Fibroblast of skin of right quadriceps (primary cell): ENCODE measurements at places on chromosomes 13 and 19.
A peak's percentile ranks its signal among the peaks of the same experiment; 100 is the strongest.

DNA sequence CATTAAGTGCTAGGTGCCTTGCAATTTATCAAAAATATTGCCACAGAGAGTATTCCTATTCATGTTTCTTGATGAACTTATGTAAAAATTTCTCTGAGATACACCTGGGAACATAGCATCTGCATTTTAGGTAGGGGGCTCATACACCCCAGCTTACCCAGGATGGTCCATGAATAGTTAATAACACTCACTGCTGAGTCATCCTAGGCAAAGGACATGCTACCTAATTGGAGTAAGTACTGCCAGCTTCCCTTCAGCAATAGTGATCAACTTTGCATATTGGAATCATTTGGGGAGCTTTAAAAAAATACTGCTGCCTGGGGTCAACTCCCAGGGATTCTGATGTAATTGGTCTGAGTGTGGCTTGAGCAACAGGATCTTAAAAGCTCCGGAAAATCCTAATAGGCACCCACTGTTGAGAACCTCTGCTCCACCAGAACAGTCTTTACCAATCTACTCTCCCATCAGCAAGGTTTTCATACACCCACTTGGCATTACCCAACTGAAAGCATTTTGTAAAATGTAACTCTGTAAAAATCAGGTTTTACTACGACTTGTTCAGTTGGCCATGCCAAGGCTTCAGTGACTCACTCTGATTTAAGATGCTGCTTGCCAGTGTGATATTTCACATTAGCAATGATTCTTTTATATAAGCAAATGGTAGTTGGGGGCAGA lies 67.2 kb upstream of the FNDC3A start:
- peak; percentile 14 for DNase-seq

DNA sequence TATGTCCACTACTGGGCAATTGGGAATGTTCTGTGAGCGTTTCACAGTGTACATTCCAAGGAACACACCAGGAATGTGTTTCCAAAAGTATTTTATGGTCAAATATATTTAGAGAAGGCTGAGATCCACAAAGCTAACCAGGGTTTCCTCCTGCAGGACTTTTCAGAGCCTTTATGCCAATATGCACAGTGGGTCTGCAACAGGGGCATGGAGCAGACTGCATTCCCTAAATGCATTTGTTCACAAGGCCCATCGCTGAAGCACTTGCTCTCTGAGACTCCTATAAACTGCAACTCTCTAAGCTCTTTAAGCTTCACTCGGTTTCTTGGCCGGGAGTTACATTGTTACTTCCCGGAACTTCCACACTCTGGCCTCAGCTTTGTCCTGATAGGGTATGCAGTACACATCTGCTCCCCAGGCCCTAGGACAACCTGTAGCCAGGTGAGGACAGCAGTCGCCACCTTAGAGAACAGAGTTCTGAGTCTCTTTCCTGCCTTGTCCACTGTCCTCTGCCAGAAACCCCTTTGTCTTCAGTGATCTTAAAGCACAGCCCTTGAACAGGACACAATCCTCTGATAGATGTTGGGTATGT lies 33.5 kb downstream of the FBN3 start:
- no peak for DNase-seq

GRCh38 chr19:6127716-6128335 lies 7.6 kb upstream of the ACSBG2 start:
- peak; percentile 17 for DNase-seq

DNA sequence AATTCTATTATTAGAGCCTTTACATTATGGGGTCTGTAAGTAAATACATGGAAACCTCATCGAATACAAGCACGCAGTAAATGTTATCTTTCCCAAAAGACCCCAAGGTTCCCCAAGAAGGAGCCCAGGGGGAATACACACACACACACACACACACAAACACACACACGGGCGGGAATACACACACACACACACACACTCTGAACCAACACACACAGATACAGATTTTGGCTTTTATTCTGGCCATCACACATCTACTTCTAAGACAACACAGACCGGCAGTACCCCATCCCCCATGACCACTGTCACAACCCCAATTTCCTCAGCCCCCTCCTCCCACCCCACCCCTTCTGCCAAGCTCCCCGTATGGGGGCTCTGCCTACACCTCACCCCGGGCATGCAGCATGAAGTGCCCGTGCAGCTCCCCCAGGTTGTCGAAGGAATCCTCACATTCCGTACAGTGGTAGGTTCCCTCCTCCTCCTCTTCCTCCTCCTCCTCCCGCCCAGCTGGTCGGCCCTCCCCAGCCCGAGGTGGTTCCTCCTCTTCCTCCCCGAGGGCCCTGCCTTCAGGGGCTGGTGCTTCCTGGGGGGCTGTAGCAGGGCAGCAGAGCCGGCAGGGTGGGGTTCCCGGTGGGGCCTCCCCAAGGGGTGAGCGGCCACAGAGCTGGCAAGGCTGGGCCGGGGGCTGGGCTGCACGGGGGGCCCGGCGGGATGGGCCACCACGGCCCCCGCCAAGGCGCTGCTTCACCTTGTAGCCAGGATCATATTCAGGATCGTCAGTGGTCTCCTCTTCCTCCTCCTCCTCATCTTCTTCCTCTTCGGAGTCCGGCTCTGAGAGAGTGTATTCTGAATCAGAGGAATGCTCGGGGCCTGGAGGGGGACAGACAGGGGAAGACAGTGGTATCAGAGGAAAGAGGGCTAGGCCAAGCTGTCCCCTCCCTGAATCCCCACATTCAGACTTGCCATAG lies 4.4 kb upstream of the SRRM5 start:
- DNase-seq = no peak

DNA sequence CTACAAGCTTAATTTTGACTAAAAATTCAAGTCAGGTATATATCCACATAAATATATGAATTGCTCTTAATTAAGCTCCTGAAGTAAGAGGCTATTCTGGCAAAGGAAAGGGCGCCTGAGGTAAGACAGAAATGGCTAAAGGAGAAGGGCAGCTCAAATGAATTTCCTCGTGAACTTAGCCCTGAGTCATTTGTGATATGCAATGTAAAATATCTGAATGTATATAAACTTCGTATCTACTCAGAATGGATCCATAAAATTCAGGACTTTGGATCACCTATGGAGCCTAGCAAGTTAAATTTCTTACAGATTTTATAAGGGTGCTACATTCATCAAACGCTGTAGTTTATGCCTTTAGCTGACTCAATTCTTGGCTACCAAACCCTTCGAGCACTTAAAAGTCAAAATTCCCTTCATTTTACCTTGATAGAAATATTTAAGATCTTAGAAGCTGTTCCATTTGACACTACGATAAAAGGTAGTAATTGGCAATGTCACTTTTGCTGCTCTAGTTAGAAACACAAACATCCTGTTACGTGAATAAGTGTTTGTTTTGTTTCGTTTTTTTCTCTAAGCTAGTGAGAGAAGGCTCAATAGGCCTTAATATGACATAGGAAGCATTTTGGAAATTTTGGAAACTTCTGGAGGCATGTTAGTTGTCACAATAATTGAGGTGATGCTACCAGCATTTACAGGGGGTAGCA lies 69.2 kb downstream of the DIAPH3 start:
- no peak for DNase-seq

GRCh38 chr13:50236898-50237318 lies 221.7 kb downstream of the KCNRG start:
- no peak for DNase-seq

- no peak for DNase-seq
Observed at GRCh38 chr13:51235186-51235585, 13.0 kb downstream of the FAM124A start.

DNA sequence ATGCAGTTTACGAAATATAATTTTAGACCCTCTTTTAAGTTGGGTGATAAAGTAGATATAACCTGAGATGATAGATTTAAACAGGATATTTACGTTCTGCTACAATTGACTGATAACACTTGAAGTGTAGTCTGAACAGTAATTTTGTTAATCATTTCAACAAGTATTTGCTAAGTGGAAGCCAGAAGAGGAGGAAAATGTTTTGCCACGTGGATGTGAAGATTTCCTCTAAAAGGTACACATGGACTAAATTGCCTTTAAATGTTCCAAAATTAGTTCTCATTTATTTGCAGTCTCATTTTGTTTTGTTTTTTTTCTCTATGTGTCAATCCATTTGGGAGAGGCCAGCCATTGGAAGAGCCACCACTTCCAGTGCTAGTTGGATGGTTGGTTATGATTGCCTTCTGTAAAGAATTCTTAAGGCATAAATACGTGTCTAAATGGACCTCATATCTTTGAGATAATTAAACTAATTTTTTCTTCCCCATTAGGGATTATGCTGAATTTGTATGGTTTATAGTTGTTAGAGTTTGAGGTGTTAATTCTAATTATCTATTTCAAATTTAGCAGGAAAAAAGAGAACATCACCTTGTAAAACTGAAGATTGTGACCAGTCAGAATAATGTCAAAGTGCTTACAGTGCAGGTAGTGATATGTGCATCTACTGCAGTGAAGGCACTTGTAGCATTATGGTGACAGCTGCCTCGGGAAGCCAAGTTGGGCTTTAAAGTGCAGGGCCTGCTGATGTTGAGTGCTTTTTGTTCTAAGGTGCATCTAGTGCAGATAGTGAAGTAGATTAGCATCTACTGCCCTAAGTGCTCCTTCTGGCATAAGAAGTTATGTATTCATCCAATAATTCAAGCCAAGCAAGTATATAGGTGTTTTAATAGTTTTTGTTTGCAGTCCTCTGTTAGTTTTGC lies 2.8 kb downstream of the MIR17HG start:
- DNase-seq = no peak

- peak; percentile 93 for DNase-seq
Observed at GRCh38 chr19:2523630-2524311, 47.8 kb downstream of the GADD45B start.

GRCh38 chr19:9151367-9151766 lies 11.2 kb downstream of the ZNF317 start:
- no peak for DNase-seq

DNA sequence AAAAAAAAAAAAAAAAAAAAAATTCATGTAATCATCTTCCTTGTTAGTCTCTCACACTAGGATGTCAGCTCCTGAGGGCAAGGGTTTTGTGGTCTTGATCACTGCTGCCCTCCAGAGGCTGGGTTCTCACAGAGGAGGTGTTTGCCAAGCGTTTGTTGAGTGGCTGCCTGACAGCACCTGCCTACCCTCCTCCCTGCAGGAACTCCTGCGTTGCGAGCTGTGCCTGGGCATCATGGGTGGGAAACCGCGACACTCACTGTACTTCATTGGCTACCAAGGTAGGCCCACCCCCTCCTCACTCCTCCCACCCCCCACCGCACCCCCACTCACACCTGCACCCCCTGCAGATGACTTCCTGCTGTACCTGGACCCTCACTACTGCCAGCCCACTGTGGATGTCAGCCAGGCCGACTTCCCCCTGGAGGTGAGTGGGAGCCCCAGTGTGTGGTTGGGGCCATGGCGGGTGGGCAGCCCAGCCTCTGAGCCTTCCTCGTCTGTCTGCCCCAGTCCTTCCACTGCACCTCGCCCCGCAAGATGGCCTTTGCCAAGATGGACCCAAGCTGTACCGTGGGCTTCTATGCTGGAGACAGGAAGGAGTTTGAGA lies 8.1 kb downstream of the ATG4D start:
- peak; percentile 23 for DNase-seq
